ENCODE measurements at places on chromosomes 7 and 10. TPM values are rescaled to one million over a fixed set of nuclear protein-coding genes. Genes with fewer than 3 reads are reported as not detected.

DNA sequence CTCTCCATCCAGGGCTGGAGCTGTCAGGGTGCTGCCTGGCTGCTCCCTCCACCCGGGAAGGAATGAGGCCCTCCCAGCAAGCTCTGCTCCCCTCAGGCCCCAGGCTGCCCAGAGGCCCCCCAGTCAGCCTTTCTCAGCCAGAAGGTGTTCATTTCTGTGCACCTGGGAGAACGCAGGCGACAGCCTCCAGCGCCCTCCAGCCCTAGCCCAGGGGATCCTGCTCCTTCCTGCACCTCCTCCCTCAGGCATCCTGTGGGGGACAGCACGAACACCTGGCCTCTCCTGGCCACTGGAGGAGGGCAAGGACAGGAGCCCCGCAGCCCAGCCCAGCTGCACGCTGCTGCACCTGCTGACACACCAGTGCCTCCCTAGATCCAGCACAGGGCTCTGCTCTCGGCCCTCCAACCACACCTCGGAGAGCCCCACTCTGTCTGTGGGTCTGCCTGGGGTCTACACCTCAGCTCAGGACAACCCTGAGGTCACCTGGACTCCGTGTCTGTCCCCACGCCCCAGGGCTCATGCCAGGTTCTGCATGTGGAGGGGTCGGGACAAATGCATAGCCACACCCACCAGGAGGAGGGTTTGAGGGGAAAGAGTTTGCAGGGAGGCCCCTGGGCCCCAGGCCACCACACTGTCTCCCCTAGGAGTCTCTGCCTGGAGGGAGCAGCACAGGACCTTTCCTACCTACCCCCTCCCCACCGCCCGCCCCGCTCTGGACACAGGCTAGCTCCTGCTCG, 7.4 kb upstream of the PWWP2B start:
- DNase-seq: no peak

- no peak for DNase-seq
Measured at GRCh38 chr10:124116771-124117510, 23.5 kb upstream of the CHST15 start.

ASB10 gene
- 1.0 TPM for polyA plus RNA-seq

STRIP2 gene
- polyA plus RNA-seq: 7.0 TPM

DNA sequence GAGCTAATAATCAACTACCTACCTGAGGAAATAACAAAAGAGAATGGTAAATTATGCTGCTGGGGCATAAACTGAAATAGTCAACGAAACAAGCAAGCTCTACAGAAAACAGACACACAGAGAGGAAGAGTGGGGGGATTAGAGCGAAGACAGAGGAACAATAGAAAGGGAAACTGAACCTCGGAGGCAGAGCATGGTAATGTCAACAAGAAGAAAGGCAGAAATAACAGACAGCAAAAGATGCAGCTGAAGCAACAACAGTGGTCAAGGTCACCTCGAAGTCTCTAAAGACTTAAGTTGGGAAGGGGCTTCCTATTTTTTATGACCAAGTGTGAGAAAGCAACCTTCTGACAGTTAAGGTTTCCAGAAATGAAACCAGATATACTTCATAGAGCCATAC, 177.0 kb downstream of the ZNF438 start:
- no peak for DNase-seq

DNA sequence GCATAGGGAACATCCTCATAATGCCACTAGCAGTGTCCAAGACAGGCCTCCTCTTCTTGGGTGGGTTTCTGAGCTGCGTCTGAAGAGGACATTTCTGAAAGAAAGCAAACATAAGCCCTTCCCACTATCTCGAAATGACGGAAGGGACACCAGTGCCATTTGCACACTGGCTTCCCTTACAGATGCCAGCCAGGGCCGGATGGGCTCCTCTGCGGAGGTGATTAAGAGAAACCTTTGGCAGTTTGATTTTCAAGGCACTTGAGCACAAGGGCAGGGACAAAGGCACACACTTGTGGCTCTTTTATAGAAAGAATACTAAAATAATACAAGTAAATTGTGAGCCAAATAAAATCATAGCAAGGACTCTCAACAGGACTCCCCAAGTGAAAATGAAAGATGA, 106.6 kb upstream of the CELF2 start:
- DNase-seq: no peak

DNA sequence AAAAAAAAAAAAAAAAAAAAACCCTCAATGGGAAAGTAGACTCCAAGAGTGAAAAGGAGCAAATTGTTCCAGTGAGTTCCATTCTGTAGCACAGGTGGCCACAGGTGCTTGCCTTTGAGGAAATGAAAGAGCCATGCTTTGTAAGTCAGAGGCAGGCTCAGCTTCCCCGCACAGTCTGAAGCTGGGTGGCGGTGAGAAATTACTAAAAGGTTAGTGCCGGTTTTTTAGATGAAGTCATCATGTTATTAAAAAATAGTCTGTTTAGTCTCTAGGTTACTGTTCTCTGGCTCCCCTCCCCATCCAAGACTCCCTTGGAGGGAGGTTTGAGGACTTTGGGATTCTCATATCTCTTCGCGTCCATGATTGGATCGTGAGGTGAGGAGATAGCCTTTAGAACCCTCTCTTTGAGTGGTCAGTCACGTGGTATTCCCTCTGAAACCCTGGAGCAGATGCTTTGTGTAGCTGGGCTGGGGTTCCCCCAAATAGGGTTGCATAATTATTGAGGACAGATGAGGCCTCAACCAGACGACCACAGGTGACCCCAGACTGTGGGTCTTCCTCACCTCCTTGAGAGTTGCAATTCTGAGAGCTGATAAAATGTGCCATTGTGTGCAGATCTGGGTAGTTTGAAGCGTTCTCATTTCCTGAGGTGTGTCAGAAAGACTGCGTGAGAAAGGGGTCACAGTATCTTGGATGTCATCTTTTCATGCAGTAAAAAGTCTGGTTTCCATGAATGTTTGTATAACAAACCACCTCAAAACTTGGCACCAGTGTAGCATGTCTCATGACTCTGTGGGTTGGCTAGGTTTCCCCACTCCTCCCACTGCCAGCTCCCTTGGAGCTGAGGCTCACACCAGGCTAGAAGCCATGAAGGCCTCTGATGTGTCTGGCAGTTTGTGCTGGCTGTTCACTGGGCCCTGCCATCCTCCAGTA, 27.1 kb downstream of the OGDH start:
- no peak for DNase-seq

PDCD4 gene
- polyA plus RNA-seq: 197 TPM

- DNase-seq: no peak
Measured at GRCh38 chr7:148037044-148037443, 553.5 kb upstream of the C7orf33 start.

DNA sequence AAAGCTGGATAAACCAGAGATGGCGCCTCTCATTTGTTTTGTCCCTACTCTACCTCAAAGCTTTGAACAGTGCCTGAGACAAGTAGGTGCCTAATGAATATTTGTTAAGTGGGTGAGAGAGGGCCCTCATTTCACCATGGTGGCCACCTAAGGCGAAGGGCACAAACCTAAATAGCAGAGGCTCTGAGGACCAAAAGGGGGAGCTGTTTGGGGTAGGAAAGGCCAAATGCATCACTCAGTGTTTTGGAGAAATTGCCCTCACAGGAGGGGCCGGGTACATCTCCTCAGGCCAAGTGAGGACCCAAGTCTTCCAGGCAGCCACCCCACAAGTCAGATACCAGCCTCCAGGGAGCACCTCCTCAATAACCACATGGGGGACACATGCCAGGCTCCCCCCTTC, 14.0 kb downstream of the IMPDH1 start:
- DNase-seq: no peak

ST8SIA6 gene
- polyA plus RNA-seq: 2.0 TPM

DNA sequence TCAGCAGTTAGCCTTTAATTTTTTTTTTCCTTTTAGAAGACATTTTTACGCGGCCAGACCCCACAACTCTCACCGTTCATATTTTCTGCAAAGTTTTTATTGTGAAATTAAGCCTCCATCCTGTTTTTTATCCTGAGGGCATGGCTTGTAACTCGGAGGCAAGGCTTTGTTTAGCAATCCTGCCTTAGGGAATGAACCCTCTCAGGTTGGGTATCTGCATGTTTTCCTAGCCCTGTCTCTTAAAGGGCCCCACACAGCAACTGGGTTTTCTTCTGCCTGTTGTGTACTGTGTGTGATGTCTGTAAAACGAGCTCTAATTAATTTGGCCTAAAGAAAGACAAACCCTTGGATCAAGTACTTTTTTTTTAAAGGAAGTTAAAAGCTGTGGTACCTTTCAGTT, 130.2 kb upstream of the COBL start:
- DNase-seq: no peak

NKX1-2 gene
- polyA plus RNA-seq: not detected

ESYT2 gene
- 32.4 TPM for polyA plus RNA-seq

SFTPA2 gene
- polyA plus RNA-seq: 0.50 TPM

NDUFB2 gene
- 163 TPM for polyA plus RNA-seq

DNA sequence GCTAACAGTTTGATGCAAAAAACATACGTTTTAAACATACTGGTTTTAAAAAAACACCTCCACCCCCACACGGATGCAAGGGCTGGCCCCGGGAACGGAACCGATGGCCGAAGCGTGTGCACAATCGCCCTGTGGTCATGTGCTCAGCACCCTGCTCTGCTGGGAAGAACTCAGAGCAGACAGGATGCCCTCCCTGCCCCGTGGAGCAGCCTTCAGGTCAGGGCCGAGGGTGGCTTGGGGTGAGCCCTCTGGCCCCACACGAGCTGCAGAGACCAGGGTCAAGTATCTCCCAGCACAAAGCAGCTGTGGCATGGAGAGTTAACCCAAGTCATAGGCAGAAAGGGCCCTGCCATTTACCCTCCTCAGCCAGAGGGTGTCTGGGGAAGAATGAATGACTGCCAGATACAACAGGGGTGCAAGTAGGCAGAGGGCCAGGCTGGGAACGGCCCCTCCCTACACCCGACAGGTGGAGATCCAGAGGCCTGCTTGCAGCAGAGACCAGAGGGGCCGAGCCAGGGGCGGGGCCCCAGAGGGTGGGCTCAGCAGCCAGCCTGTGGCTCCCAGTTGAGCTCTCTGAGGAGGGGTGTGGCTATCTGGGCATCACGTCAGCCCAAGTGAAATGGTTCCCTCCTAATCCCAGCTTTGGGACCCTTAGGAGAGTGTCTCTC, 56.8 kb downstream of the ZRANB1 start:
- DNase-seq: no peak

GRCh38 chr7:49852619-49853462, 79.4 kb downstream of the VWC2 start:
- DNase-seq: peak; percentile 77

LBX1 gene
- polyA plus RNA-seq: 2.6 TPM

PKD2L1 gene
- not detected for polyA plus RNA-seq

GRCh38 chr7:69982197-69982596, 383.9 kb downstream of the AUTS2 start:
- DNase-seq: peak; percentile 27

DNA sequence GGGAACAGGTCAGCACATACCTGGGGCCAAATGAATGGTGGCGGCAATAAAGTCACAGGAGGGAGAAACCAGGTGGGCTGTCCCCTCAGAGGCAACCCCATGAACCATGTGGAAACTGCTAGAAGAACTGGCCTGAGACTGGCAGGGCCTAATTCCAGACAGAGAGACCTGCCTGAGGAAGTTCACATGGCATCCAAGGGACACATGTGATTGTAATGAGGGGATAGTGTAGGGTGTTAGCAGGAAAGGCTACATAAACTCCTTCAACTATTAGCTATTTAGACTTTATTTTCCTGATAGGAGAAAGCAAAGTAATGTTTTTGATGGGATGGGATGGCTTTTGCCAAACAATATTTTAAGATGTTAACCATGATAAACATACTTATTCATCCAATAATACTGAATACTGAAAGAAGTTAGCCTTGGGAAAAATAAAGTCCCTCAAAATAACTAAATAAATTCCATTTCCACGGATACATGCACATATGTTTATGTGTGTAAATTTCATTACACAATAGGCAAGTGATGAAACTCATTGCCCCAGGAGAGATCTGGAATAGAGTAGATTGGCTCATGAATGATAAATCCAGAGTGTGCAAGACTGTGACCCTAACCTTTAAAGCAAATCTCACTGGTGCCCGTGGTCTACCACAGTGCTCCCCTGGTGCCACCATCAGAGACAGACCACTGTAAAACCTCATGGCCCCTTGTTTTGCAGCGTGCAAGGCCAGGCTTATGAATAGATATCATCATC, 137.0 kb downstream of the NRF1 start:
- DNase-seq: no peak

GRCh38 chr10:132886211-132887099, 55.9 kb downstream of the CFAP46 start:
- no peak for DNase-seq

GRCh38 chr7:86477343-86477935, 166.3 kb upstream of the GRM3 start:
- DNase-seq: no peak

GRCh38 chr10:114758331-114758730, 63.2 kb upstream of the FHIP2A start:
- DNase-seq: no peak

SEMA3C gene
- polyA plus RNA-seq: 190 TPM

GRCh38 chr7:16063221-16063620, 358.1 kb downstream of the CRPPA start:
- DNase-seq: no peak

GRCh38 chr7:156780724-156781455, 112.1 kb downstream of the LMBR1 start:
- DNase-seq: no peak

DNA sequence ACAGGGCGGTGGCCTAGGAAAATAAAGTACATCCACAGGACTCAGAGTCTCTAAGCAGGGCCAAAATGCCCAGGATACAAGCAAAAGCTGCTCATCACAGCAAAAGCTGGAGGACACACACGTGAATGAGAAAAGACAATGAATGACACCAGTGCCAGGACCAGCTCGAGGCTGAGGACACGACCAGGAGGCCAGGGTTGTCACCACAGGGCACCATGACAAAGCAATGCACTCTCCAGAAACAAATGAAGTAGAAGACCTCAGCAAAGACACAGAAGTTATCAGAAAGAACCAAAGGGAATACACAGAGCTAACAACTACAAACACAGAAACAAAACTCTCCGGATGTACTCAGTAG, 92.1 kb downstream of the FOXL3 start:
- no peak for DNase-seq

C10orf88 gene
- 16.4 TPM for polyA plus RNA-seq

ZNF786 gene
- 4.2 TPM for polyA plus RNA-seq

GRCh38 chr7:40058636-40059035, 75.8 kb downstream of the MPLKIP start:
- DNase-seq: no peak

DNA sequence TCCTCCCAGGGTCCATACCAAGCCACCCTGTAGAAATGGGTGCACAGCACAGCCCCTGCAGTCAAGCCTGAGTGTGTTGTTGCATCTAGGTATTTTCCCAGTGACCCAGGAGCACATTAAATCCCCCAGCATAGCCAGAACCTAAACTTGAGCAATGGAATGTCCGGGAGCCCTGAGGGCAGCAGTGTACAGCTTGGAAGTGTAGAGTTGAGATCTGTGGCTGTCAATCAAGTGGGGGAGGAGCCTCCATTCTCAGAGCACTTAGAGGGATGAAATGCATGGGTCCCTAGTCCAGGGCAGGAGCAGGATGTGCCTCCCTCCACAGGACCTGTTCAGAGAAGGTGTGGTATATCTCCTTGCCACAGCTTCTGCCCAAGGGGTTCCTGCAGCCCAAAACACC, 885.1 kb downstream of the CCSER2 start:
- DNase-seq: no peak

DNA sequence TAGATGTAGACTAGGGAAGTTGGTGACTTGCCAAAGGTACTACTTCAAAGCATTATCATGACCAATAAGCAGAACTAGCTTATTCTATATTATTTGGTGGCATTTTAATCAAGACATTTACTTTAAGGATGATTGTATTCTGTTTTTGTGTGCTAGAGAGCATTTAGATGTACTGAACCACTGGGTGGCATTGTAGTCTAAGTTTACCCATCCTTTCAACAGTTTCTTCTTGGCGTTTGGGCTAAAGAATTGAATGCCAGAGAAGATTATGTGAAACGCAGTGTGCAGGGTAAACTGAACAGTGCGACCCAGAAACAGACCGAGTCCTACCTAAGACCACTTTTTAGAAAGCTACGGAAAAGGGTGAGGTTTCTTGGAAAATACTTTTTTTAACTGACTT, 26.8 kb downstream of the PRPF18 start:
- peak; percentile 49 for DNase-seq

Data from muscle of back (tissue), 13 donors.